Stimulated activated CD8-positive, alpha-beta memory T cell treated with anti-CD3 and anti-CD28 coated beads, Interleukin-4, amount 100 ng/mL, for 4 hours (primary cell): ENCODE measurements at places on chromosomes 4 and X.

DNA sequence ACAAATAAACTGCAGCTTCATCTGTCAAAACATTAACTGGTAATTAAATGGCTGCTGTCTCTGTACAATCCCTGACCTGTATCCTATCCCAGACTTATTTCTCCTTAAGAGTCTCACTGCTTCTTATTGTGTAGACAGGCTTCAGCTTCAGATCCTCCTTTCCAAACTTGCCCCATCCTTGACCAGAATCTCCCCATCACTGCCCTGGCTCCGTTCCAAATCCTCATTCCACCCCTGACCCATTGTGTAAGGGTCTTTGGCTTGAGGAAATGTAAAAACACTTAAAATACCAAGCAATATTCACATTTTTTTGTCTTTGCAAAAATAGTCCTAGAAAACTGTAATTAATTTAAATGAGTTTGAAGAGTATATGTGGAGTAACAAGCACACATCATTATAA lies 152.6 kb upstream of the VEGFC start:
- no peak for DNase-seq

- DNase-seq: no peak
These were observed 1153.6 kb downstream of the FSTL5 start for GRCh38 chr4:161010227-161010626.

GRCh38 chr4:44674471-44674870 lies 3.7 kb upstream of the GUF1 start:
- DNase-seq: no peak

- DNase-seq: no peak
These were observed 8.8 kb downstream of the MAEA start for GRCh38 chr4:1298461-1298860.

DNA sequence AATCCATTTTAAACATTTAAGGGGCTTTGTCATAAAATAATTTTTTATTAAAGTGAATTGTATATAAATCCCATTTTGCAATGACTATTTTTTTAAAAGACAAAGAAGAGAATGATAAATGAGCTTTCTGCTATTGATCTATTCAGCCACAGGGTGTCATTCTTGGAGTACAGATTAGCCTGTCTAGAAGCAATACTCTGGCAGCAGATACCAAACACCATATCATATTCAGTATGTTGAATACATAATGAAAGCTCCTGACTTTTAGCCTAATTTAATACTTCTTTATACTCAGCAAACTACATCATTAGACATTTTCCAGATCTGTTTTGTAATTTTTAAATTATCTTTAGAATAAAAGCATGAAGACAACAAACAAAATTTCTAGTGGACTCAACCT lies 496.3 kb downstream of the PDGFC start:
- no peak for DNase-seq

GRCh38 chr4:102008711-102009110 lies 218.2 kb downstream of the BANK1 start:
- DNase-seq: no peak

DNA sequence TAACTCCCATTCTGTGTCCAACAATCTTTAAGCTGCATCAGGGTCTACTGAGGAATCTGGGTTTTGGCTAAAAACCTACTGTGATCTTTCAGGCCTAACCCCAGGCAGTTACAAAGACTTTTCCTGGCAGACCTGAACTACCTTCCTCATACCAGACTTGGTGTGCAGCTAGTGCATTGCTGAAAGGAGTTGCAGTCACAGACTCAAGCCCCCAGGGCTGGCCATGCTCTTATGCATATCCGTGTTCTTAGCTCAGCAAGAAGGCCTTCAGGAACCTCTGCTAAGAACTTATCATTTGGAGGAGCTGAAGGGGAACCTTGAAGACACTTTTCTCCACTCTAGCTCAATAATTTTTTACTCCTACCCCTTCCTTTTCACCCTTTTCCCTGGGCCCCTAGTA lies 147.5 kb downstream of the INPP4B start:
- DNase-seq: no peak

DNA sequence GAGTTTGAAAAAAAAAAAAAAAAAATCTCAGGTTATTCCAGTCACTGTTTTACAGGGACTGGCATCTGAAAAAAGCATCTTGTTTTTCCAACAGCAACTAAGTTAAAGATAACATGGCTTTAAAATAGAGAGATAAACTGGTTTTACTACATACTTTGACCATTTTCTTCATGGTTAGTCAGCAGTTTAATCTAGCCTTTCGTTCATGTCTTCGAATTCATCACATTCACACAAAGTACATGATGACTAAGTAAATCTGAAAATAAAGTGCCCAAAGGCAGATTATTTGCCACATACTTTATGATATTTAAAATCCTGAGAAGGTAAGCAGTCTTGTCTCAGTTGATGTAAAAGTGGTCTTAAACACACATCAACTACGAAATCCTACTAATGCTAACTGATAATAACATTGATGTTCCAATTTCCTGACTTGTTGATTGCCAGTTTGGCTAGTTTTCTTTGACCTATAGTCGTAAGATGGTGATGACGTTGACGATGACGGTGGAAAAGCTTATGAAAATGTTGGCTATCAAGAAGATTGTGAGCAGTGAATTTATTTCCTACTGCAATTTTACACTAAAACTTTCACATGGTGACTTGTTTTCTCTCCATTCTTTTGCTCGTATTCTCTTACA lies 540.5 kb upstream of the BOD1L1 start:
- no peak for DNase-seq
